ENCODE measurements at places on chromosomes 1 and 21.

DNA sequence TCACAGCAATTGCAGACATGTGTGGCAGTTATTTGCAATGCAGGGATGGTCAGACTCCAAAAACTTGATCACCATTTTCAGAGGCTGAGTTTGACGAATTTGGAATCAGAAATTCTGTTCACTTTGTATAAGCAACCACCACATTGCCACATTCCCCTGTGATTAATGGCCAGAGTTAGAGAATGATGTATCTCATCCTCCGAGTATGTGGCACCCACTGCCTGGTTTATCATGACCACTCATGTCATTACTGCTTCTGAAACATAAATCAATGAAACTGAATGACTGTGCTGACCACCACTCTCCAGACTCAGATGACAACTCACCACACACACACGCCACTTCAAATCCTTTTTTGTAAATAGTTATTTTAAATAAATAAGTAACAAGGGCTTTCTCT lies 66.6 kb upstream of the CACHD1 start:
- DNase-seq: no peak

DNA sequence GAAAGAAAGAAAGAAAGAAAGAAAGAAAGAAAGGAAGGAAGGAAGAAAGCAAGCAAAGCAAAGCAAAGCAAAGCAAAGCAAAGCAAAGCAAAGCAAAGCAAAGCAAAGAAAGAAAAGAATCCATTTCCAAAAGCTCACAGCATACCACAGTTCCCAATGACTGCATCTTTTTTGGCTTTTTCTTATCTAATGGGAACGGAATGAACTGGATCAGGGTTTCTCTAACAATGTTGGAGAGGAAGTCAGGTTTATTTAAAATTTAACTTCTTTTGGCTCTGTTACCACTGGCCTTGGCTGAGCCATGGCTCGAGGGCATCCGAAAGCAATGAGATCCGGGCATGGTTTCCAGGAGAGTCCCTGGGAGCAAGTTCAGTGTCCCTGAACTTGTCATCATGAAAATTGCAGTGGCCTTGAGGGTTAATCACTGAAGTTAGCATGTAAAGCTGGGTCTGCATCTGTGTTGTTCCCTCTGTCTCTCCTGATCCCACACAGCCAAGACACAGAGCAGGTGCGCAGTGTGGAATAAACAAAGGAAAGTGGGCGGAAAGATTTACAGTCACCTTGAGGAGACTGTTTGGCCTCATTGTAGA lies 34.6 kb upstream of the CTPS1 start:
- DNase-seq: no peak

DNA sequence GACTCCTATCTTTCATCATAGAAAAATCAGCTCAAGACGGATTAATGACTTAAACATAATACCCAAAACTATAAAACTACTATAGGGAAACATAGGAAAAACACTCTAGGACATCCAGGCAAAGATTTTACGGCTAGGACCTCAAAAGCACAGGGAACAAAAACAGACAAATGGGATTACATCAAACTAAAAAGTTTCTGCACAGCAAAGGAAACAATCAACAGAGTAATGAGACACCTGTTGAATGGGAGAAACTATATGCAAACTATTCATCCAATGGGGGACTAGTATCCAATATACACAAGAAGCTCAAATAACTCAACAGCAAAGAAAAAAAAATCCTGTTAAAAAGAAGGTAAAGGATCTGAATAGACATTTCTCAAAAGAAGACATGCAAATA lies 18.6 kb downstream of the NSL1 start:
- no peak for DNase-seq

DNA sequence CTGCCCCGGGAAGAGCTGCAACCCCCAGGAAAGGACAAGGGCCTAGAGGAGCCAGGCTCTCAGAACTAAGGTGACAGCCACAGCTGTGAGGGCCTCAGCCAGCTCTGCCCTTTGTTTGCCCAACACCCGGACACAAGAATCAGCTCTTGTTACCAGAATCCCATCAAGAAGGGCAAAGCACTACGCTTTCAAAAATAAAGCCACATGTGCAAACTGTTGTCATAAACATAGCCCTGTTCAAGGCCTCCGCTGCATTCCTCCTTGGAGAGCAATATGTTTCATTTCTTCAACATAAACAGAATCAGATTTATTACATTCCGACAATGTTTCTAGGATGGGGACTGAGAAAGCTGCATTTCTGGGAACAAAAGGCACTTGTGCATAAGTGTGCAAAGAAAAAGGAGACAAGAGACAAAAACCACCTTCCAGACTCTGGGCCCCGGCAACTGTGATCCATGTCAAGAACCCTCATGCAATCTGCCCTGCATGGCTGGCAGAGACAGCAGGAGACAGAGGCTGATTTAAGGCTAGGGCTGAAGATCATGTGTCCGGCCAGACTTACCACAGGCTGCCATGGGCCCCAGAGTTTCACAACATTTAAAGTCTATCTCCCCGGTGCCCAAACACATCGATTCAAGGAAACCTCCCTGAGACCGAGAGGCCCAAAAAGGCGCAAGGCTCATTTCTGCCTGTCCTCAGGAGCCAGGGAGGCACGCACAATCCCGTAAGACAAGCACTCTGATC lies 71.0 kb downstream of the SSBP3 start:
- DNase-seq: no peak

DNA sequence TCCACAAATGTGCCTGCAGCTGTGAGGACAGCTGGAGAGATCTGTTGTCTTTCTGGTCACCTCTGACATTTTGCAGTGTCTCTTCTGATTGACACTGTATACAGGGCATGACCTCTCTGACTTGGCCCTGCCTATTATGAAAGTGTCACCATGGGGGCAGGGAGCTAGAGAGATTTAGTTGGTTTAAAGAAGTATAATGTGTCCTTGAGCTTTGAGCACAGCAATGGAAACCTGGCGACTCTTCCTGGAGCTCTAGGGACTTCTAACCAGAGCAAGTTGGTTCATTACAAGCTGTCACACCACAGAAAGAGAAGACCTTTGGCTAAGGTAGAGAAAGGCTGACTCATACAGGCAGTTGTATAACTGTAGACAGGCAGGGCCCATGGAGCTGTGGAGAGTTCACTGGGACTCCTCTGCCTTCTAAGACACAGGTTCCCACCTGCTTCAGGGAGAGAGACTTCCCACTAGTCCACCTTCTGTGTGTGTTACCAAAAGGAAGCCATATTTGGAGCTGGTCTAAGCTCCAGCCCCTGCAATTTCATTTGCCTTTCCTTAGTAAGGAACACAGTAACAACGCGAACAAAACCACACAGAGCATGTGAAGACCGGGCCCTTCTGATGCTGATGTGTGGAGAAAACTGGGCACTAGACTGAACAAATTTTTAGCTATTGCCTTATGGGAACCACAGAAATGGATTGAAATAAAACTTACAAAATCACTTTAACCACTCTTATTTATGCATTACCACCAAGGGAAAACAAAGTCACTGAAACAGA lies 90.5 kb upstream of the ADAR start:
- no peak for DNase-seq

DNA sequence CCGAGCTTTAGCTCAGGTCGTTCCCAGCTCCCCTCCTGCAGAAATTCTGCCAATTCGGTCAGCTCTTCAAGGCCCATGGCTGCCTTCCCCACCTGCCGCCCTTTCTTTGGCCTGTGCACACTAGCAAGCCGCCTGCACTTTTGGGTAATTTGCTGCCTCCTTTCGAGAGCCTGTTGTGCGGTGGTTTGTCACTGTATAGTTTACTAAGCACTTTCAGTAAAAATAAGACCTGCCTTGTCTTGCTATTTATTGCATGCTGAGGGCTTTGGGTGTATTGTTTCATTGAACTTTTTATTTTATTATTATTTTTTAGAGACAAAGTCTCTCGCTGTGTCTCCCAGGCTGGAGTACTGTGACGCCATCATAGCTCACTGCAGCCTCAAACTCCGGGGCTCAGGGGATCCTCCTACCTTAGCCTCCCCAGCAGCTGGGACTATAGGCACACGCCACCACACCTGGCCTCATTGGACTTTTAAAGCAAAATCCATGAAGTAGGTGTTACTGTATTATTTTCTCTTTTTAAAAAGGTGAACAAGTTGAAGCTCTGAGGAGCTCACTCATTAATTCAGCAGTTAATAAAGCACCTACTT lies 1.1 kb upstream of the FABP3 start:
- DNase-seq: no peak

GRCh38 chr1:9946315-9946714 lies 3.0 kb downstream of the NMNAT1 start:
- no peak for DNase-seq

DNA sequence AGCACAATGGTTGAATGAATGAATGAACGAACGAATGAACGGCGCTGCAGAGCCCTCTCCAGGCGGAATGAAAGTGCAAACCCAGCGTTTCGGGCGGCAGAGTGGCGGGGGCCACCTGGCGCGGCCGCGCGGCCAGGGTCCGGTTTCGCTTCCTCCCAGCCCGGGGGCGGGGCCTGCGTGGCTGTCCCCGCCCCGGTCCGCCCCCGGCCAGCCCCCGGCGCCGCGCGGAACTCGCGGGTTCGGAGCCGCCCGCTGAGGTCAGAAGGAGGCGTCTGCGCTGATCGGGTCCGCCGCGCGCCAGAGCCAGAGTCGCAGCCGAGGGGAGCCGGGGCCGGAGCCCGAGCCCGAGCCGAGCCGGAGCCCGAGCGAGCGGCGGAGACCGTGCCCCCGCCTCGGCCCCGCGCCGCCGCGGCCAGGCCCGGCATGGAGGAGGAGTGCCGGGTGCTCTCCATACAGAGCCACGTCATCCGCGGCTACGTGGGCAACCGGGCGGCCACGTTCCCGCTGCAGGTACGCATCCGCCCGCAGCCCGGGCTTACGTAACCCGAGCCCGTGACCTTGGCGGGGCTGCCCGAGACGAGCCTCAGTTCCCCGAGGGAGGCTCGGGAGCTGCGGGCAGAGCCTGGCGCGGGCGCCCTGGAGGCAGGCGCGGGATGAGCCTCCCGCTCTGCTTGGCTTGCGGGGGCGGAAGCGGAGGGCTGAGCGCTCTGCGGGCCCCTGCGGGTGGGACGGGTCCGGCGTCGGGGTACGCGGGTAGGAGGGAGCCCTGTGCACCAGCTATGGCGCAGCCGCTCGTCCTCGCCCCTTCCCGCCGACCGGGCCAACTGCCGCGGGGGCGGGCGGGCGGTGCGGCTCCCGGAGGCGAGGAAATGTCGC lies at the start of gene PDXK:
Gene PDXK, plus strand, starts transcription at position 258 of the 876 bp plus-strand sequence. Its CDS starts 166 bp downstream, at position 424.
- DNase-seq: peak; percentile 63

- DNase-seq: no peak
These were observed 39.4 kb downstream of the PGBD5 start for GRCh38 chr1:230386637-230387262.

GRCh38 chr1:217907504-217907903 lies 276.4 kb downstream of the SPATA17 start:
- DNase-seq: no peak

GRCh38 chr21:45122432-45123132 lies 48.2 kb downstream of the ADARB1 start:
- DNase-seq: no peak

- no peak for DNase-seq
These were observed 155.4 kb downstream of the SMYD3 start for GRCh38 chr1:246351721-246352120.

DNA sequence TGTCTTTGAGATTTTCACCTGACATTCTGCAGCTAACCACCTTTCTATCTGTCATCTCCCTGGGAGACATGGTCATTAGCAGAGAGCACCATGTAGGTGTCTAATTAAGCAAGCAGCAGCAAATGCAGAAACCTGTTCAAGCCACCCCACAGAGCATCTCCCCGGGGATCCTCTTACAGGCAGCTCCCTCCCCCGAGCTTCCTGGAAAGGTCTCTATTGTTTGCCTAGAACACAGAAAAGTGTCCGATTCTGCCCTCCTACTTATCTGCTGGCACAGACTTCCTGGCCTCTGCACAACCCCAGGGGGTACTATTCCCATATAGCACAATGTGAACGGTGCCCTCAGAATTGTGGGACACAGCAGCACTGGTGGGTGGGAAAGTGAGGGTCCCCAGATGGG lies 46.1 kb downstream of the PLEKHA6 start:
- DNase-seq: no peak

DNA sequence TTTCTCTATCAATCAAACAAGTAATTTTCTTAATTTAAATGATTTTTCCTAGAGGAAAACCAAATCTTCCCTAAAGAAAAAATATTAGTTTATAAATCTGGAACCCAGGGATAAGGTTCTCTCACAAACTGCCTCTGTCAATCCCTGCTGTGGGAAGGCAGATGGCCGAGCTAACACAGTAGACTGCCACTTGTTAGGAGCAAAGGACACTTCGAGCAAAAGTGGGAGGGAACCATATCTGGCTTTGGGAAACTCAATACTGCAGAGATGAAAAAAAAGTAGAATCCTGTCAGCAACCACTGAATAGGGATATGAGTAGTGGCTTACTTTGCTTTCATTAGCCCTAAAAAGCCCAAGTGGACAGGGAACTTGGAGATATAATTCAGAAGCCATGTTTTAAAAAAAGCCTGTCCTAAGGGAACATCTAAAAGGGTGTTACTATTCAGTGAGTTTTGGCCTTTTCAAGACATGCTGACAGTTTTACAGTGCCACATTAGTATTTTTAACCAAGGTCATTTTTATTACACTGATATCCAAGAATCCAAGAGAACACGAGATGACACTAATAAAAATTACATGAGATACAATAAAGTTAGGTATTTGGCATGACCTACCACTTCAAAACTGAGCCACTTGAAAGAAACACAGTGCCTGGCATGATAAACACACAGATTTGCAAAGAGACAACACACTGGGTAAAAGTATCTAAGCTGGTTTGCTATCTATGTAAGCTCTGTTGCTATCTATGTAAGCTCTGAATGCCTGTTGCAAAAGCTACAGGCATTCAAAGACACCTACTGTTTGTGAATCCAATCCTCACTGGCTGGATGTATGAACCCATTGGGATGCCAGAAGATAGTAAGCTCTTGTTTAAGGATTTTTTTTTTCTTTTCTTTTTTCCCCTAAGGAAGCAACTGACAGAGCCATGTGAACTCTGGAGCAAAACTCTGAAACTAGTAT lies 21.4 kb downstream of the TEX38 start:
- DNase-seq: no peak

- DNase-seq: no peak
These were observed 351.8 kb downstream of the ZNF326 start for GRCh38 chr1:90346757-90347156.

DNA sequence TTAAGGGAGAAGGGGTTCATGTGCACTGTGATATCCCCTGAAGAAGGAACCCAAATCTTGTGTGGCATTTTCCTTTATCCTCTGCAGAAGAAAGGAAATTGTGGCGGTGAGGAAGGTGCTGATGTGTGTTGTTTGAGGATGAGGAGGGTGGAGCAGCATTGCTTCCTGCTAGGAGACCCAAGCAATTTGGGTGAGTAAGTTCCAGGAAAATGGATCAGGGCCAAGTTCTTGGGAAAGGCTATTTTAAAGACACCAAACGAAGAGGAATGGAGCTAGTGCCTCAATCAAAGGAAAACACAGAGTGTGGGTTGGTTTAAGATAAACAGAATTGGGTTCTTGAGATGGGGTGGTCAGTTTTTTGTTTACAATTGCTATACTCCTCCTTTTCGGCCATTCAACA lies 86.7 kb upstream of the MARK1 start:
- no peak for DNase-seq

Measured in T47D (cell line).